ENCODE measurements at places on chromosomes 2 and 18.

GRCh38 chr18:48017635-48018034 is 87.2 kb upstream of the SMAD2 start:
- no peak for DNase-seq

- DNase-seq: no peak
Observed at GRCh38 chr2:32952761-32953476, 6.2 kb downstream of the LTBP1 start.

GRCh38 chr2:242052421-242052820 is 182.9 kb downstream of the RTP5 start:
- no peak for DNase-seq

DNA sequence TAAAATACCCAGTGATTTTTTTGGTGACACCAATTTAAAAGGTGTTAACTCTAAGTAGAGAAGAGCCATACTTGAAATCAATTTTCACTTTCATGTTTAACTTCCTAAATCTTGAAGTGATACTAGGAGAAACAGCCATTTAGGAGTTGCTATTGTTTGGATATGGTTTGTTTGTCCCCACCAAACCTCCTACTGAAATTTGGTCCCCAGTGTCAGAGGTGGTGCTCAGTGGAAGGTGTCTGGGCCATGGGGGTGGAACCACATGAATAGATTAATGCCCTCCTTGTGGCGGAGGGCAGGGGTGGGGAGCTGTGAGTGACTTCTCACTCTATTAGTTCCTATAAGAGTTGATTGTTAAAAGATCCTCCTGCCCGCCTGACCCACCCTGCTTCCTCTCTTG is 377.9 kb downstream of the DLGAP1 start:
- DNase-seq: no peak

- no peak for DNase-seq
Observed at GRCh38 chr2:149164827-149165226, 126.3 kb downstream of the LYPD6B start.

DNA sequence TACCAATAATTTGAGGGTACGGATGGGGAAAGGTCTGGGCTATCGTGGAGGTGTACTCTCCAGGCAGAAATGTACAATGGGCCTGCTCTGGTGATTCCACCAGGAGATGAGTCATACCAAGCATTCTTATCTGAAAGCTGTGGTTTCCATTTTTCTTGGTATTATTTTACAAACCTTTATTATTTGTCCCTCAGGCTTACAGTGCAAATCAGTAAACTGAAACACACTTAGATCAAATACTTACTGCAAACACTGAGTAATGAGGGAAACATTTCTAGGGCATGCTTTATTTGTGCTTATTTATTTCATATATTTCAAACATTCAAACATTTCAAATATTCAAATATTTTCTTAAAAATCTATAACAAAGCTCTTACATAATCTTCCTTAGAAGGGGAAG is 319.8 kb downstream of the RND3 start:
- no peak for DNase-seq

DNA sequence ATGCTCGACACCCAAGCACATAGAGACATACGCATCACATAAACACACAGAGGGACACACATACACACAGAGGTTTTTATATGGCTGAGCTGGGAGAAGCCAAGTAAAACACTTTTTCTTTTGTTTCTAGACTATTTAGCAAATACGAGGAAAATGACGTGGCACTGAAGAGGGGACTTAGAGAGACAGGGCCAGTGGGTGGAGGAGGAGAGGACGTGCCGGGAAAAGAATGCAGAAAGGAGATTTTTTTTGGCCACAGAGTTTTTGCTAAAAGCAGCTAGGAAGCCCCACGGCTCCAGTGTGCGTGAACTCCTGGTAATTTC is 168.5 kb upstream of the KLF7 start:
- no peak for DNase-seq

- no peak for DNase-seq
Observed at GRCh38 chr2:44680983-44681531, 260.4 kb upstream of the SIX3 start.

- no peak for DNase-seq
Observed at GRCh38 chr2:29810956-29811355, 110.4 kb downstream of the ALK start.

GRCh38 chr2:8602809-8603208 is 79.0 kb upstream of the ID2 start:
- DNase-seq: no peak

DNA sequence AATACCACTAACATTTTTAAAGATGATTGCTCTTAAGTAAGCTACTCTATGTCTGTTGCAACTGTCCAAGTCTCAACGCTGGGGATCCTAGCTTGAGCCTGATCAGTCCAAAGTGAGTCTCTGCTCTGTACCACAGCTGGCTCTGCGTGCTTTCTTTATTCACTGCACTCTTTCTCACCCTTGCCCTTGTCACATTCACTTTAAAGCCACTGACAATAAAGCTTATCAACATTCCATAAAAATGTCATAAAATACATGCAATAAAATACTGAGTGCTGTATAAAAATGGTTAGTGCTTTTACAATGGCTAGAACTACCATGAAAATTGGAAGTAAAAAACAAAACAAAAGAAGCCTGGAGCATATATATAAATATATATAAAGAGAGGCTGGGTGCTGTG is 45.5 kb upstream of the LRRTM4 start:
- no peak for DNase-seq

- DNase-seq: no peak
Observed at GRCh38 chr2:82993609-82994008, 1465.5 kb downstream of the SUCLG1 start.

Measured in stimulated activated CD8-positive, alpha-beta memory T cell treated with anti-CD3 and anti-CD28 coated beads, Interleukin-4, amount 100 ng/mL, for 1 hour (primary cell).